ENCODE measurements at places on chromosomes 6 and 20.

DNA sequence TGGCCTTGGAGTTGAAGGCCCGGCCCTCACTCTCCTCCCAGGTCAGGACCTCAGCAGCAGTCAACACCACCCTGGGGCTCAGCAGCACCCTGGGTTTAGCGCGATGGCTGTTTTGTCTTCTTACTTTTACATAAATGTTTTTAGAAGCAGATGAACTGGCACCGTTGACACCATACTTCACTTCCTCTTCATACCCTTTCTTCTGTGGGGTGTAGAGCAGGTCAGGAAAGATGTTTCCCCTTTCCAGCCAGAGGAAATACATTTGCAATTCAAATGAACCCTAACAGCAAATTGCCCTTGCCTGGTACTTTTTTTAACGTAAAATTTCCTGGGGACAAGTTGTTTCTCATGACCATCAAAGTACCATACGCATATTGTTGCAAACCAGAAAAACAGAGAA, 54.7 kb upstream of the SNX9 start:
- DNase-seq = no peak

DNA sequence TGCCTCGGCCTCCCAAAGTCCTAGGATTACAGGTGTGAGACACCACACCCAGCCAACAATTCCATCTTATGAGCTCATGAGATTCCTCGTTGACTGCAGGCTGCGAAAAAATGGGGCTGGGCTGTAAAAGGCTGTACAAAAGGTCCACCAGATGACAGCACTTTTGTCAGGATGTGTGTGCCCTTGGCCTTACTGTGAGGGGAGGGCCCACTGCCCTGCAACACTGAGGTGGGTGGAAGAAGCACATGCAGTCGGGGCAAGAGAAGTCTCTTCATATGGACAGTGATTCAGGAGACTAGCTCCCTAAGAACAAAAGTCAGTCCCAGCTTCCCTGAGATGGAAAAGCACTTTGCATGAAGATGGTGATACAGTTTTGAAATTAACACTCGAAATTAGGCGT, 50.5 kb downstream of the KCTD20 start:
- DNase-seq = no peak

GRCh38 chr20:53714524-53714923, 120.9 kb upstream of the ZNF217 start:
- DNase-seq = no peak

GRCh38 chr20:37575884-37576283, 48.2 kb upstream of the BLCAP start:
- DNase-seq = no peak

DNA sequence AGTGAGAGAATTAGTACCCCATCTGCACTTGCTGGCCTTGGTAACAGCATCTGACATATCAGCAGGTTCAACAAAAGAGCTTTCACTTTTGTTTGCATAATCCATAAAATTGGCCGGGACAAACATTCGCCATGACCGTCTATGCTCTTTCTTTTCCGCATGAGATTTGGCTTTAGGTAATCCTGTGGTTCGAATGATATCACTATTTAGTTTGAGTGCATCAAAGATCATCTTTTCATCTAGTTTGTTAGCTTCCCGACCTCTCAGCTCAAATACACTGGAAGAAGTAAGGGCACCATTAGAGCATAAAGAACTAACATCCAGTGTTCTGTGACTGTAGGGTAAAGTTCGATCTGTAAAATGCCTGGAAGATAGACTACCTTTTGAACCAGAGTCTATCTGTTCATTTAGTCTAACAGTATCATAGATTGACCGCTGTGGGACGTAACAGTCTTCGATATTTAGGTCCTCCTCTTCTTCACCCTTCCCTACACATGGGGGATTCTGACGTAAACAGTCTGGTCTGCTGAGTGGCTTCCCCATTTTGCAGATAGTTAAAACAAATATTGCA, 101.6 kb downstream of the DST start:
- no peak for DNase-seq

GRCh38 chr6:102773636-102774035, 1380.1 kb downstream of the GRIK2 start:
- DNase-seq = no peak

DNA sequence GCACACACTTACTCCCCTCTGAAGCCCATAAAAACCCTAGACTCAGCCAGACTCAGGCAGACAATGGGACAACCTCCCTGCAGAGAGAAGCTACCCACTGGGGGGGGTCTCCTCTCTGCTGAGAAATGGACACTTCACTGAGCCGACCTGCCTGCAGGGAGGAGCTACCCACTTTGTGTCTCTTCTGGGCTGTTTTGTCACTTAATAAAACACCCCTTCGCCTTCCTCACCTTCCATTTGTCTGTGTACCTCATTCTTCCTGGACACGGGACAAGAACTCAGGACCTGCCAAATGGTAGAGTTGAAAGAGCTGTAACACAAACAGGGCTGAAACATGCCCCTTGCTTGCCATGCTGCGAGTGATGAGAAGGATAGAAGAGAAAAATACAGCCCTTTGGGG, 151.7 kb upstream of the HDDC2 start:
- DNase-seq = no peak

GRCh38 chr20:4828830-4829513, 107.3 kb downstream of the PRND start:
- no peak for DNase-seq

- DNase-seq = no peak
Observed at GRCh38 chr20:50788045-50788991, 6.5 kb upstream of the BCAS4 start.

DNA sequence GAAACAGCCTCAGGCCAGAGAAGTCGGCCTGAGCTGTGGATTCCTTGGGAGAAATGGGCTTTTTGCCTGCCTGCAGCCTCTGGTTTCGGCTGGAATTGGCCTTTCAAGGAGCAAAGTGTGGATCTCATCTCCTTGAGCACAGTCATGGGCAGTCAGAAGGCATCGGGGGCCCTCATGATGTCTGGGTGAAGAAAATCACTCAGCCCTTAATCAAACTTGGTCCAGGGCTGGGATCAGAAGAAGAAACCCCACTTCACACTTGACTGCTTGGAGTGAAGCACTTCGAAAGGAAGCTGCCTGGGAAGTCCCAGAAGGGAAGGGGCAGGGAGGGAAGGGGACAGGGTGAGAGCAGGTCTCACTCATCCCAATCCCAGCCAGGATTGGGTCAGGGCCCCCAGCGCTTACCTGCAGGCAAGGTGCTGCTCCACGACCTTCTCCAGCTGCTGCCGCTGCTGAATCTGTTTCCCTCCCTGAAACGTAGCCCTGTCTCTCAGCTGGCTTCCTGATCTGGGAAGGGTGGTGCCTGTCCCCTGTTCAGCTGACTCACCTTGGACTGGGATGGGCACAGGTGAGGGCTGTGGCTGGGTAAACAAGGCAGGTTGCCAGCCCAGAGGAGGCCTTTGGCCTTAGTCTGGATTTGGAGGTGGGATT, at the start of gene SDCBP2:
Gene SDCBP2 (minus strand): TSS at position 460 of the 651 bp plus-strand sequence. CDS start 8,723 bp downstream, outside the sequence.
- peak; percentile 5 for DNase-seq

DNA sequence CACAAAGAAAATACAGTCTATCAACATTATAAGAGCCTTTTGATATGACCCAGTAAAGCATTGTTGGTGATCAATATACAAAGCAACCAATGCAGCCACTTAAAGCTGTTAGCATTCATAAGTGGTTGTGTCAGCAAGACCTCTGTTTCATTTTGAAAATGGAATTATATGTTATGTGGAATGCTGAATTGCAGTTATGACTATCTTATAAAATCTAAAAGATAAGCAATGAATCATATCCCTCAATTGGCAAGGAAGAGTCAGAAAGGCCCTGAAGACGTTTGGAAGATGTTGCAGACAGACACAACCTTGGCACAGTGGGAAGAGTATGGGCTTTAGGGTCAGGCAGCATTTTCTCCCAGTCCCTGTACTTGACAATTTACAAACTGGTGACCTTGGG, 93.8 kb upstream of the RNF217 start:
- DNase-seq = no peak

- no peak for DNase-seq
Observed at GRCh38 chr20:3189561-3190131, 14.8 kb downstream of the DDRGK1 start.

DNA sequence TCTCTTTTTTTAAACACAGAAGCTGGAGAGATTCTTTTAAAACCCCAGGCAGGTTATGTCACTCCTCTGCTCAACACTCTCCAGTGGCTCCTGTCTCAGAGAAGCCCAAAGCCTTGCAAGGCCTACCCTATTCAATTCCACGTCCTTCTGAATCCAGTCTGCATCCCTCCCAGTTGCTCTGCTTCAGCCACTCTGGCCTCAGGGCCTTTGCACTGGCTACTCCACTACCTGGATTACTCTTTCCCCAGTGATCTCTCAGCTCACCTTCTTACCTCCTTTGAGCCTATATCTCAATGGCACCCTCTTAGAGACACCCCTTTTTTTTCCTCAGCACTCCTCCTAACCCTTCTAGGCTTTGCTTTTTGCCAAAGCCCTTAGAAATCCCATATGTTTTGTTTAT, 185.8 kb downstream of the CLIC5 start:
- no peak for DNase-seq

DNA sequence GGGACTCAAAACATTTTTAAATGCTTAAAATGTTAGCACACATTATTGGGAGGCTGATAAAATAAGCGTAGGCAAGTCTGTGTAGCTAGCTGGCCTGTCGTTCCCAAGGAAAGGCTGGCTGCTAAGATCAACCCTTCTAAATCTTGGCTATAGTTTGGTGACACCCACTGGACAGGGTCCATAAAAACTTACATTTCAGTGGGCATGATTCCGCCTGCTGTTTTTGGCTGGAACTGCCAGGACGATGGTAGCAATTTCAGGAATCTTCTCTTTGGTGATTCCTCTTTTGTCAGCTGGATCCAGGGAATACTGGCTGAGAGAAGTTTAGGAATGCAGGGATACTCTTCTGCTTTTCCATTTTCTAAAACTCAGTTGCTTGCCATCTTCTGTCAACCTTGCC, 162.2 kb downstream of the NKAIN2 start:
- DNase-seq = no peak

DNA sequence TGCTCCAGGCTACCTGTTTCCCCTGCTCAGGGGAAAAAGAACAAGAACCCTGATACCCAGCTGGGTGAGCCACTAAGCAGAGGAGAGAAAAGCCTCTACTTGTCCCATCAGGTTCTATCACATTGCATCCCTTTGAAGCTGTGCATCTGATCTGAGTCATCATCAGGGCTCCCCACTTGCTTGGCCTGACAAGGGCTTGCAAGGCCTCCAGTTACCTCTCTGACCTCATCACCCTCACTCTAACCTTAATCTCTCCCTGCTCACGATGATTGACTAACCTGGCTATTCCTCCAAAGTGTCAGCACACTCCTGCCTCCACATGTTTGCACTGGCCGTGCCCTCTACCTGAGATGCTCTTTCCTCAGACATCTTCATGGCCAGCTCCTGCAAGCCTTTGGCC, 309.5 kb upstream of the CHD6 start:
- no peak for DNase-seq

- no peak for DNase-seq
Observed at GRCh38 chr20:32132911-32133549, 23.5 kb downstream of the TM9SF4 start.

GRCh38 chr6:56647172-56647762, 4.6 kb upstream of the DST start:
- no peak for DNase-seq
